Ascending aorta (tissue), 2 donors: ENCODE measurements at places on chromosomes 2 and 18. TPM values are rescaled to one million over a fixed set of nuclear protein-coding genes. Genes with fewer than 3 reads are reported as not detected.

ELOA2 gene
- not detected for total RNA-seq

NXPH2 gene
- total RNA-seq, result not detected

RAB27B gene
- 0.11 TPM for total RNA-seq

TNFRSF11A gene
- total RNA-seq, result 2.7 TPM

TEKT4 gene
- not detected for total RNA-seq

SERPINB11 gene
- not detected for total RNA-seq

GRCh38 chr2:128640845-128641360 lies 322.2 kb upstream of the HS6ST1 start:
- peak; percentile 44 for DNase-seq

DNA sequence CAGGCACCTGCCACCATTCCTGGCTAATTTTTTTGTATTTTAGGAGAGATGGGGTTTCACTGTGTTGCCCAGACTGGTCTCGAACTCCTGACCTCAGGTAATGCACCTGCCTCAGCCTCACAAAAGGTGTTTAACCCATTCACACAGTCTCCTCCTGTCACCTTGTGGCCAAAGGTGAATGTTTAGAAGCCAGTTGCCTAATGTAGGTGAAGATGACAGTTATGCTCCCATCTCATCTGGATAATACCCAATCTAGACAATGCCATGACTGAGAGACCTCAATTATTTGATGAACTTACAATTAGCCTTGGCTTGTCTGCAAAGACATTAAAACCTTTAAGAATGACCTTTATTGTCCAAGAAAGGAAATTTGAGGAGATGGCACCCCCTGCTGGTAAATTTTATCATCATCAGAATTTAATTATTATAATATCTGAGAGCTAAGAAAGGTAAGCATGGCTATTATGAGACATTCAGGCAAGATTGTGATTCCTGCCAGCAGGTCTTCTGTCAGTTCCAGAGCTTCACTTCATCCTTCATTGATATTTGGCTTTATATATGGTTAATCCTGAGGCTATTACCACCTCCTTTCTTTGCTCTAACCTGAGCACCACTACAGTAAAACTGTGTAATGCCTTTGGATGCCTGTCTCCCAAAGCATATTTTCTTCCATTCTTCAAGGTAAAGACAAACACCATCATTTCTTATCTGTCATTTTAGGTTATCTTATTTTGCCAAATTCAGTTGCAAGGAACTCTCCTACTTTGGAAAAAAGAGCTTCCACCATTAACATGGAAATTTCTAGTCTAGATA lies 117.6 kb downstream of the FAM124B start:
- no peak for DNase-seq

GRCh38 chr2:275466-275865 lies 10.7 kb downstream of the ACP1 start:
- DNase-seq, result no peak

DNA sequence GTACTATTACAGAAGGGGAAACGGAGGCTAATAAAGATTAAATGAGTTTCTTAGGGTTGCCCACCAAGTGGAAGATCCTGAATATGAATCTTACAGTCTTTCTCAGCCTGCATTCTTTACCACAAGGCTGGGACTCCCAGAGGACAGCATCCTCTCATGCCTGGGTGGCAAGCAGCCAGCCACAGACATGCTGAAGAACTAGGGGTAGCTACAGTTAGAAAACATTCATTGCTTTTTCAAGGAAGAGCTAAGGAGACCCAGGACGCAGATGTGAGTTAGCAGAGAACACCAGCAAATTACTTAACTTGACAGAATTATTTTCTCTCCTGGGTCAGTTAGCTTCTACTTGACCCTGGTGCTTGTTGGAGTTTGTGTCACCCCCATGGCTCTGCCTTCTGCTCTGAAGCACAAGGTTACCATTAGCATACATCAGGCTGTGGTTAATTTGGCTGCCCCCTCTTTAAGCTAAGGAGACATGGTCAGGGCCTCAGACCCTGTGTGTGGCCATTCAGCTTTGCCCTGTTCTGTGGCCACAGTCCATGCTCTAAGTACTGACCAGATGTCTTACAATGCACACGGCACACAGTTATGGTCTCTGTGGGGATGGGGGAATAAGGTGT lies 132.3 kb upstream of the TNP1 start:
- no peak for DNase-seq

DNA sequence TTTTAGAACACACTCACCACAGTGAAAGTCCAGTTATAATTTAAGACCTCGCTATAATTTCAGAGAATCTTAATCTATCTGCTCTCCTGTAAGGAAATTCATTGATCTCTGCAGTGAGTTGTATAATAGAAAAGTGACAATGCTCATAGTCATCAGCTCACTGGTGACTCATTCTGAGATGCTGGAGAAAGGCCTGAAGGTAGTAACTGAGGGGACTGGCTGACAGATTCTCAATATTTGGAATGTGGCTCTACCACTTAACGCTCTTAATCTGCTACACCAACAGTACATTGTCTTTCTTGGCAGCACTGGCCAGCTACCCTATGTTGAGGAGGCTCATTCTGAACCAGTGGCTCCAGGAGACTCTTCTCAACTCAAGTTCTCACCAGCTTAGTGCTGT lies 246.1 kb downstream of the RPRM start:
- no peak for DNase-seq

DNA sequence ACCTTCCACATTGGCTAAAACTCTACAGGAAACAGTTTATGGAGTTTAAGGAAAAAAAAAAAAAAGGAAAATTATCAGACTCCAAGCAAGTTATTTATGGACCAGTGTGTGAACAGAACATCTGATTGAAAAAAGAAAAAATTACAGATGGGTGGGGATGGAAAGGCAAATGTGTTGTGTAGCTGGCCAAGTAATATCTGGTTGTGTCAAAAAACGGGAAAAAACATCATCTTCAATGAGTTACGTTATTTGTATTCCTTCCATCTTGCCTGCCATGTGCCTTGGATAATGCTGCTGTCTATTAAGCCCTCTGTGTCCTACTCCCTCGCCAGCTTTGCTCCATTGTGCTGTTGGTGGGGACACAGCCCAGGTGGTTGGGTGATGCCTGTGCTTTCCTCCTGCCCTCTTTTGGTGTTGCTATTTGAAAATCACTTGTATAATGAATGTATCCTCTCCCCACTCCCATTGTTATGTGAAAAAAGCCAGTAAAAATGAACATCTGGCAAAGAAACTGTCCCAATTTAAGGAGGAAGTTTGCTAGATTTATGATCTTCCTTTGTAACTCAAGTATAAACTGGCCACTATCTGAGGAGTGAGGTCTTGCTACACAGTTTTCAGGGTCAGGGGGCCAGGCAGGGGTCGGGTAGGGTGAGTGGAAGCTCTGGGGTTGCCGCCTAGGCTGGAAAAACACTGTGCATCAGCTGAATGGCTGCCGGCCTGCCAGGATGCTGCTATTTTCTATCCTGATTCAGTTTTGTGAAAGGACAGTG lies 155.9 kb downstream of the FMNL2 start:
- DNase-seq, result no peak

GRCh38 chr2:223051693-223052289 lies at the start of gene KCNE4:
Gene KCNE4 (plus strand): TSS chr2:223052190. CDS start chr2:223052831, 641 bp downstream.
- DNase-seq, result peak; percentile 72

DNA sequence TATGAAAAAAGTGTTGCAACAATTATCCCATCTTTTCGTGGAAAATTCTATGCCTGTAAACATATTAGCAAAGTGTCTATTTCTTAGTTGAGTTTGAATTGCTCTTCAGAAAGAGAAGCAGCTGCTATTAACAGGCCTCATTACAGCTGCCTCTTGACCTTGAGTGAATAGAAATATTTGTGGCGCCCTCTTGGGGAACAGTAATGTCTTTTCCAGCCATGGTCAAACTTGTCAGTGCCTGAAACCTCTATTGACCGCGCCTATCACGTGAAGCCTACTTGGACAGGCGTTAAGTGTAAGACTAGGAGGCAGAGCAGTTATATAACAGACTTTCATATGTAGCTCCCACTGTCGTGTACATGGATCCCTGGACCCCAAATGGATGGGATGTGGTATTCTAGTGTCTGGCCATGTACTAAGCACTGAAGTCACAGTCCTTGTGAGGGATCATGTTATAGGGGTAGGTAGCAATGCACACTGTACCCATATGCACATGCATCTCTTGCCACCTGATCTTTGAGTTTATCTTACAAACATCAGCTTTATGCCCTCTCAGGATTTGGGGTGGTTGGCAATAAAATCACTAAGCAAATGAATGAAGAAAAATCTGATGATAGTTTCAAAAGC lies 245.0 kb downstream of the PTGR3 start:
- DNase-seq, result no peak

DNA sequence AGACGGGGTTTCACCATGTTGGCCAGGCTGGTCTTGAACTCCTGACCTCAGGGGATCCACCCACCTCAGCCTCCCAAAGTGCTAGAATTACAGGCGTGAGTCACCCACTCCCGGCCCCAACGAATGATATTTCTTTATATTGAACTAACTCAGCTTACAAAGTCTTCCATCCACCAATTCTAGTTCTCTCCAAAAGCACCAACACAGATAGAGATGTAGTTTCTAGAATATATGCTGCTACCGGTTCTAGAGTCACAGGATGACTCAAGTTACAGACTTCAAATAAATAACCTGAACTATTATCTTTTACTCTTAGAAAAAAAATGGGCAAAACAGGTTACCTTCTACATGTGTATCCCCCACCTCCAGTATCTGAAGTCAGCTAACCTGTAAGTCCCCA lies 9.2 kb downstream of the ACAA2 start:
- no peak for DNase-seq

GRCh38 chr2:74037379-74037860 lies 52.7 kb downstream of the TET3 start:
- DNase-seq, result no peak

DNA sequence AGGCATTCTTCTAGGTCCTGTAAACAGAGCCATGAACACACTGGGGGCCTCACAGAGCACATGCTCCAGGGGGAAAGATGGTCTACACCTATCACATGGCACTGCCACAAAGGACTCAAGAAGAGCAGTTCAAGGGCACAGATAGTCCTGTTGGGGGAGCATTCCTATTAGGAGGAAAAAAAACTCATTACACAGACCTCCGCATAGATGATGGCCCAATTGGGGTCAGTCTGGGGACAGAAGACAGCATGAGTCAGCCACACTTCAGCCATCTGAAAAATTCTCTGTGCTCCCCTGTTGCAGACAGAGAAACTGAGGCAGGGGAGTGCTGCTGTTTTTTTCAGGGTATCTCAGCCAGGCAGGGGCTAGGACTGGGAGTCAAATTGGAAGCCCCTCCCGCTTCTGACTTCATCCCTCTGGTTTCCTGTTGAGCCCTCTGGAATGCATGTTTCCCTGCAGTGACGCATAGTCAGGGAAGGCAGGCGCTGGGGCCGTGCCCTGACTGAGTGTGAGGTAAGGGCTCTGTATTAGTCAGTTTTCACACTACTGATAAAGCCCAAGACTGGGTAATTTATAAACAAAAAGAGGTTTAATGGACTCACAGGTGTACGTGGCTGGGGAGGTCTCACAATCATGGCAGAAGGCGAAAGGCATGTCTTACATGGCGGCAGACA lies 67.9 kb downstream of the RHOB start:
- peak; percentile 89 for DNase-seq

DNA sequence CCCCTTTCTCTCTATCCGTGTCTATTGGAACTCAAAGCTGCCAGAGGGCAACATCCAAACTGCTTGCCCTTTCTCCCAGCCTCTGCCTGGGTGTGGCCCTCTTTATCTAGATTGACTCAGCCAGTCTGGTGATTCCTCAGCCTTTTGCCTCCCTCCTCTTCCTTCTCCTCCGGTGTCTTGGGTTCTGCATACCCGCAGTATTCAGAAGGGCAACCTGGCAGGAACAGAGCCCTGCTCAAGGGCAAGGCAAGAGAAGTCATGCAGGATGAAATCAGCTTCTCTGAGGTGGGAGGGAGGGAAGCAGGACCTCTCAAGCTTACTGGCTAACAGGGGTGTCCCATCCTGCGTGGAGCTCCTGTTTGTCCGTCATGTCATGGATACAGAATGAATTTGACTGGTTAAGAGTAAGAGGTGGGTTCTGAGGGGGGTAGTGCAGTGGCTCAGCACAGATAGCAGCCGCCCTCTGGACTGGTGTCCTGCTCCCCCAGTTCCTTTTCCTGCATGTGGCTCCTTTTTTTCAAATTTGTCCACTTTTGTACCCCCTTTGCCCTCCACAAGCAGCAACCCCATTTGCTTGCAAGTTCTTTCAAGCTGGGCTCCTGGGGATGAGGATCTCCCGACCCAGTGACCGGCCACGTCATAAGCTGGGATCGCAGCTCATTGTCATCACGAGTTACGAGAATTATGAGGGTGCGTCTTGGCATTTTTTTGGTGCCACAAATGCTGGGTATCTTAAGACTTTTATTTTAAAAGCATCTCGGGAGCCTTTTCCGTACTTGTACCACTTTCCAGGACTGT lies 154.1 kb downstream of the FHOD3 start:
- DNase-seq, result no peak

DNA sequence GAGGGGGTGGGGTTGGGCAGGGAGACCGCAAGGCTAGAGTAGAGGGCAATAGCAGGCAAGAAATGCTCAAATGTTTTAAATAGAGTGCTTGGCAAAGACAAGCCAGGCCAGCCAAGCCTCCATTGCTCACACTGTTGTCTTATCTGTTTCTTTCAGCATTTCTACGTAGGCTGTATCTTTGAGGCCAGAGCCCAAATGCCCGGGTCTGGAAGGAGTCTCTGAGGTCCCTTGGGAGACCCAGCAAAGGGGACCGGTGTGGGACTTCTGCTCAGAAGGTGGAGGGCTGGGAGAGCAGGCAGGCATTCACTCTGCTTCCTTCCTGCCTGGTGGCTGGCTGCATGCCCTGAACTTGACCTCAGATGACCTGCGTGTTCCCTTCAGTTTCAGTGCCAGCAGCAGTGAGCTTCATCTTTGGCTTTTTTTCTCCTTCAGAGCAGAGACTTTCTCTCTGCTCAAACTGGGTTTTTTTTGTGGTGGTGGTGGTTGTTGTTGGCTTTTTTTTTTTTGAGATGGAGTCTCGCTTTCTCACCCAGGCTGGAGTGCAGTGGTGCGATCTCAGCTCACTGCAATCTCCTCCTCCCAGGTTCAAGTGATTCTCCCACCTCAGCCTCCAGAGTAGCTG lies 13.7 kb upstream of the TET3 start:
- peak; percentile 84 for DNase-seq

DNA sequence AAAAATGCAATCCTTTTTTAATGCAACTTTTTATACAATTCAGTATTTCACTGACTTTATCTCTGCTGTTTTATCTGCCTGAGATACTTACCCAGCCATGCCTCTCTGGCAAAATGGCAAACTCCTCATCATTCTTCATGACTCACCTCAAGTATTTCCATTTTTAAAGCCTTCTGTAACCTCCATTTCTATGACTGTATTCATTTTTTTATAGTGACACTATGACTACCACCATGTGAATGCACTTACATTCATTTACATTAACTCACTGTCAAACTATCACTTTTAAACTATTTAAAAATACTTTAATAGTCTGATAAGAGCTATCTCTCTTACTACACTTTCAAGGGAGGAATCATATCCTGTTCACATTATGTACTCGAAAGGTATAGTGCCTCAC lies 99.4 kb upstream of the SCN7A start:
- no peak for DNase-seq
